CD4-positive, alpha-beta T cell treated with Interleukin-17A for 1 hour (primary cell): ENCODE measurements at places on chromosomes 11 and 22.

- DNase-seq = no peak
Observed at GRCh38 chr11:82043316-82043715, 690.3 kb downstream of the FAM181B start.

DNA sequence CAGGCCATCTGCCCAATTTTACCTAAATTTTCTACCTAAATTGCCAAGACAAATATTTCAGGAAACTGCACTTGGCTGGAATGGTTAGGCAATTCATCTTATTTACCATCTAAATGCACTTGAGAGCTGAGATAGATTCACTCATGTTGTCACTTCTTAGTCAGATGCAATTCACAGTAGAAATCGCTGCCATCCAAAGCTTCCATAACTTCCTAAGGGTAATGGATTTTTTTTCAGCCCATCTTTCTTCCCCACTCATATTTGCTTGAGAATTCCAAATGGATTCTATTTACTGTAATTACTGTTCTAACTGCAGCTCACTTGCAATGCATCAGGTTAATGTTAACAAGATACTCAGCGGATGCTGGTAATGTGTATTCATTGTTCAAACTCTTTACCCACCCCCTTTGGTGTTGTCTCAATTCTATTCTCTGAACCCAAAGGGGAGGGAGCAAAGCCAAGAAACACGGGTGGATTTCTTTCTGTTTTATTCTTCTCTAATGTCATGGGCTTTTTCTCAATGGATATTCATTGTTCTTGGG, 96.0 kb downstream of the TENM4 start:
- no peak for DNase-seq

DNA sequence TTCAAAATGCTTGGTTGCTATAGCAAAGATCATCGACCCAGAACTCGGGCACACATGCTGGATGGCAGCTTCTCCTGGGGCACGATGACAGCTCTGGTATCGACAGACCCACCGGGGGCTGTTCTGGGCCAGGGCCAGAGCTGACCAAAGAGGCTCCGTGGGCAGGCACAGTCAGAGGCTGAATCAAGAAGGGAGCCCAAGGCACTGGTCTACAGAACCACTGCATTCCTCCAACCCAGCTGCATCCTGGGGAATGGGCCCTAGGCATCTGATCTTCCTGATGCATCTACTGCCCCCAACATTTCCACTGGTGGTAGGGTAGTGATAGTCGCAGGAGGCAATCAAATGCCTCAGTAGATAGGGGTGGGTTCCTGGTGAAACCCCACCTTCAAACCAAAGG, 470.3 kb downstream of the TBC1D22A start:
- no peak for DNase-seq

GRCh38 chr11:85845124-85845631, 10.0 kb upstream of the CCDC83 start:
- DNase-seq = no peak

DNA sequence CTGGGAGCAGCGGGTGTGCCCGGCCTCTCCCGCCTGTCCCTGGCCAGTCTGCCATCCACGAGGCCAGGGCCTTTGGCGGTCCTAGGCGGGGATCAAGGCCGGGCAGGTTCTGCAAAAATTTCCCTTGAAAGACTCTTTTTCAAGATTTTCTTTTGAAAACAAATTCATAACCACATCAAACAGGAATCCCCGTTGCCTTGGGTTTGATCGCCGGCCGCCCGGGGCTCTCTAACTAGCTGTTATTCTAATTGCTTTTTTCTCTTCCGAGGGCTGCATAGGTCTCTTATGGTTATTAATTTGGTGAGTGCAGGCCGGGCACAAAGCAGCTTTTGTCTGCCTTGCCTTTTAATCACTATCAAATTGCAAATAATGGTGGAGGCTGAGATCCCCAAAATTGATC, 42.0 kb downstream of the CDKN1C start:
- no peak for DNase-seq

GRCh38 chr11:32983506-32983905, 32.2 kb upstream of the DEPDC7 start:
- no peak for DNase-seq

DNA sequence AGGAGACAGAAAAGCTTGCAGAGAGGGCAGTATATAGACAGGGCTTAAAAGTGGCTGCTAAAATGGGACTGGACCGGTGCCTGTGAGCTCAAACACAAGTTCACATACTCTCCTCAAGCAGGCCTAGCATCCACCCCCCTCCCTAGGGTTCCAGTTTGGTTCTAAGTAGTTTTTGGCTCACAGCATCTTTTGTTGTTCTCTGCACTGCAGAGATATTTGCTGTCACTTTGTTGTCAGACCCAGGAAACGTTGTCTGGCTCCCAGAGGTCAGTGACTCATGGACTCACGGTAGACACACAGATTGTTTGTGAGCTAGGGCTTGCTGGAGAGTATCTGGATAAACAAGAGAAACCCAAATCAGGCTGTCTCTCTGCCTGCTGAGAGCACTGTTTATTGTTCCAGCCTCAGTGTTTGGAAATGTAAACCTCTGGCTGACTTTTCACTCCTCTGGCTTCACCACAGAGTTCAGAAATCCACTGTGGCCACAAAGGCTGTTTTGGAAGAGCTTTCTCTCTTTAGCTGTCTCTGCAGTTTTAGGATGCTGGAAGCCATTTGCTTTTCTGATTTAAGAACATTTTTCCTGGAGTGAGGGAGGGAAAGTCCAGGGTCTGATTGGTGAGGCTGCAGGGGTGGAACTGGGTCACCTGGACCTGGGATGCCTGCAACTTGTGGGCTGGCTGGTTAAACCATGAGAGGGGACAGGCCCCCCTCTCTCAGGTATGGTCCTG, 303.7 kb upstream of the PLET1 start:
- no peak for DNase-seq

GRCh38 chr22:37965940-37966664, 12.6 kb downstream of the POLR2F start:
- DNase-seq = no peak

- DNase-seq = no peak
Observed at GRCh38 chr11:64774144-64774543, 4.2 kb downstream of the SF1 start.

GRCh38 chr11:109401545-109401944, 20.4 kb upstream of the C11orf87 start:
- no peak for DNase-seq

DNA sequence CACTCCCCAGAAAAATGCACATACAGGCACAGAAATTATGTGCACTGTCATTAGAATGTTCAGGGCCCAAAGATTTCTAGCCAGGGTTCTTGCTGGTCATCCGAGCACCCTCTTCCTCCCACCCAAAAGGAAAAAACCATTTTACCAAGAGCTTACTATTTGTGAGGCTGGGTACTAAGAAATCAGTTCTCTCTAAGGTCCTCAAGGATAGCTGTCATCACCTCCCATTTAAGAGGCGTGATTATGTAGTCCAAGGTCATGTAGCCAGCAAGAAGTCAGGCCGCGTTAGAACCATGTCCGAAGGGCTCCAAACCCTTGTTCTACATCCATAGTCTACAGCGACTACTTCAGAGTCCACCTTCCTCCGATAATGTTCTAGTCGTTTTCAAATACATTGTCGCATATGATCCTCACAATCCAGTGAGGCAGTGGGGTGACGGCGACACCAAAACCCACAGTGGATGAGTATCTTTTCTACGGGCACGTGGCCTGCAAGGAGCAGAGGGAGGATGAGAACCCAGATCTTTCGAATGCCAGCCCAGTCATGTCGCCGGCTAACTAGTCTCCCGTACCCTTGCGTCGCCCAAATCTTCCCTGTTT, 634 bp downstream of the TIMM8B start:
- DNase-seq = peak; percentile 34

GRCh38 chr11:70761094-70761907, 363.0 kb downstream of the CTTN start:
- no peak for DNase-seq

GRCh38 chr11:102187416-102188151, 77.3 kb downstream of the YAP1 start:
- DNase-seq = no peak

DNA sequence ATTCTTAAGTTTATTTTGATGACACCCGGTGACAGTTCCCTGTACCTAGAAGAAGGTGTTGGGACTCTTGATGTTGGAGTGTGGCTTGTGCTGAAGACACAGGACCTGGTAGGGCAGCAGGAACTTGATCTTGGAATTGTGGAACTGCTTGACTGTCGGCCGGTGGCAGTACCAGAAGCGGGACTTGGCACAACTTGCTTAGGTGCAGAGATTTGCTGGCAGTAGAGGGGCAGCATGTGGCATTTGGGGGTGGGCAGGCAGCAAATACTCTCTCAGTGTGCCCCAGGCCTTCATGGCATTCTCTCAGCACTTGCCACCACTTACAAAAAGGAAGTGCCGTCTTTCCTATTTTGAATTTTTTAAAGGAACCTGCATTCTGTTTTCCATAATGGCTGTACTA, 3.6 kb downstream of the PEX26 start:
- no peak for DNase-seq

- no peak for DNase-seq
Observed at GRCh38 chr22:46500201-46500600, 37.2 kb downstream of the CELSR1 start.

- no peak for DNase-seq
Observed at GRCh38 chr11:103453915-103454709, 344.9 kb downstream of the DYNC2H1 start.

- no peak for DNase-seq
Observed at GRCh38 chr22:24185001-24185500, 3.8 kb downstream of the SUSD2 start.

- DNase-seq = peak; percentile 10
Observed at GRCh38 chr11:48114740-48115139, 101.9 kb upstream of the OR4B1 start.

DNA sequence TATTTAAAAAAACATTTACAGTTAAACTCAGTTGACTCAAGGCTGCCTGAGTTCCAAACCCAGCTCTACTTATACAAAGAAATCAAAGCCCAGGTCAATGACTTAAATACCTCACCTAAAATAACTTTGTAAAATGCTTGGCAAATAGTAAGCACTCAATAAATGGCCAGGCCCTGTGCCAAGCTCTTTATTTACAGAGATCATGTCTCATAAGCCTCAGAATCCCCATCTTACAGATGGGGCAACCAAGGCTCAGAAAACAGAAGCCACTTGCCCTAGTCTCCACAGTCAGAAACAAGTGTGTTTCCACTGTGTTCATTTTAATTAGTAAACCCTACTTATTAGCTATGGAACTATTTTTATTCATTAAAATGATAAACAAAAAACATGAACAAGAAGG, 30.5 kb upstream of the TTC28 start:
- no peak for DNase-seq

DNA sequence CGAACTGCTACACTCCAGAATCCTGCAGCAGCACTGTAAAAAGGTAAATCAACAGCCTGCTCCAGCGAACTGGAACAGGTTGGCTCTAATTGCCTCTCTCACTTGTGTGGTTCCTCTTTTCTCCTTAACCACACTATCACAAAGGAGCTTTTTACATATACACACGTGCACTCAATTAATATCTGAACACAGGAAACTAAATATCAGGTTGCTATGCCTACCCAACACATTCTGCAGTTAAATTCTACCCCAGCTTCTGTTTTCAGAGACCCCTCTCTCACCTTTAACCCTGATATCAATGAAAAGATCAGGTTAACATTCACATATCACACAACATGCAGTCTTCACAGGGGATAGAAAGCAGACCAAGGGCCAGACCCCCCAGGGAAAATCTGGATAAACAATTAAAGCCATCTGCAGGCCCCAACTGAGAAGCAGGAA, 11.0 kb downstream of the RBFOX2 start:
- DNase-seq = no peak

- no peak for DNase-seq
Observed at GRCh38 chr22:44686873-44687600, 15.0 kb upstream of the PRR5 start.

GRCh38 chr11:4891996-4892640, 10.4 kb downstream of the OR51T1 start:
- DNase-seq = no peak

DNA sequence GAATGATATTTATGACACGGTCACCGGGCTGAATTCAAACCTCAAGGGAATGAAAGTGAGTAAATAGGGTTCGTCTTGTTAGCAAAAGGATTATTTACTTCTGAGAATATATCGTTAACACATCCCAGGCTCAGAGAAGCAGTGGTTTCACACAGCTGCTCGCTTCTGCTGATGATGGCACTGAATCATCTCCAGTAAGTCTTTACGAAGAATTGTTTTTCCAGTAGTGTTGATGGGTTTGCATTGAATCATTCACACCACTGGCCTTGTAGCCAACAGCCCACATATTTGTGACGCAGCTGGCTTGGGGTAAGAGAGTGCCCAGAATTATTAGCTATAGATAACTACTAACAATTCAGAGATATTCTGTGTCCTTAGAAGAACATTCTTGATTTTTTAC, 236.3 kb downstream of the CADM1 start:
- DNase-seq = peak; percentile 19

DNA sequence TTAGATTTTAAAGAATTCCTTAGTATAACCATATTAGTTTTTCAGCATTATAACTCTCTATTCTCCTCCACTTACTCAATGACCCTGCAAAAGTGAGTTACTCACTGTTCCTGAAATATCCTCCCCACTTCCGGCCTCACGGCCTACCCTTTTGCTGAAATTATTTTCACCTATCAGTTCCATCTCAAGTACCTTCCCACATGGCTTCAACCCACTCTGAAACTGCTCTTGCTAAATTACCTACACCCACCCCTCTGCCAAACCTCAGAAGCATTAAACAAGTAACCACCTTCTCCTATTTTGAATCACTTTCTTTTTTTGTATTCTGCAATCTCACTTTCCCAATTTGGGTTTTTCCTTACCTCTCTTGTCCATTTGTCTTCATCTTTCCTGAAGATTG, 37.7 kb downstream of the OR5P2 start:
- no peak for DNase-seq

- DNase-seq = no peak
Observed at GRCh38 chr11:132450631-132451030, 1080.2 kb downstream of the NTM start.

GRCh38 chr11:1228101-1228821, 5.4 kb downstream of the MUC5B start:
- DNase-seq = no peak

GRCh38 chr22:46346680-46347405, 11.3 kb downstream of the TRMU start:
- DNase-seq = no peak

DNA sequence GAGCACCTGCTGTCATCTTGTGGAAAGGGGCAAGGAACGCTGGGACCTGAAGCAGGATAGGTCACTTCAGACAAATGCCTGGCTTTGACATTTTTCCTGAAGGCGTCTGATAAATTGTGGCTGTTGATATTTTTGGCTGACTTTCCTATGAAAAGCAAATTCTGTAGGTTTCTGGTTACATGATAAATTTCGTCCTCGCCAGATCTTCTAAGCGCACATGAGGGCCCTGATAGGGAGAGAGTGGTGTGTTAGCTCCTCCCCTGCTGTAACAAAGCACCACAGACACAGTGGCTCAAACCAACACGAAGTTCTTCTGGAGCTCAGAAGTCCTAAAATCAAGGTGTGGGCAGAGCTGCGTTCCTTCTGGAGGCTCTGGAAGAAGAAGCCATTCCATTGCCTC, 19.6 kb downstream of the APOL4 start:
- DNase-seq = no peak

GRCh38 chr11:61960532-61960931, 6.9 kb downstream of the FTH1 start:
- no peak for DNase-seq
